ENCODE measurements at places on chromosomes 12 and 14.

GRCh38 chr12:77940567-77940966 is 109.9 kb downstream of the NAV3 start:
- no peak for DNase-seq

DNA sequence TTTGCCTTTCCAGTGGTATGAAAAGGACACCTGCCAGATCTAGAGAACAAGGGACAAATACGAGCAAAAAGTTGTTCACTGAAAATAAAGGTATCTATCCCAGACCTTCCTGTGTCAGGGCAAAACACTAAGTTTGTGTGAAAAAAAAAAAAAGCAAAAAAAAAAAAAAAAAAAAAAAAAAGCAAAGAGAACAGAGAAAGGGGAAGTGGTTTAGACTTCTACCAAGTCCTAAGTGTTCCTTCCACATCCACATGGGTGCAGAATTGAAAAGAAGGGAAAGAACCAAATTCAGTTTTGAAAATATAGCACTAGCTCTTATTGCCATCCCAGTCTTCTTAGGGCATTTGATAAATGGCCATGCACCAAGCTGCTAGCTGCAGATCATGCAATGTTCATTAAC is 41.7 kb downstream of the ZCRB1 start:
- no peak for DNase-seq

DNA sequence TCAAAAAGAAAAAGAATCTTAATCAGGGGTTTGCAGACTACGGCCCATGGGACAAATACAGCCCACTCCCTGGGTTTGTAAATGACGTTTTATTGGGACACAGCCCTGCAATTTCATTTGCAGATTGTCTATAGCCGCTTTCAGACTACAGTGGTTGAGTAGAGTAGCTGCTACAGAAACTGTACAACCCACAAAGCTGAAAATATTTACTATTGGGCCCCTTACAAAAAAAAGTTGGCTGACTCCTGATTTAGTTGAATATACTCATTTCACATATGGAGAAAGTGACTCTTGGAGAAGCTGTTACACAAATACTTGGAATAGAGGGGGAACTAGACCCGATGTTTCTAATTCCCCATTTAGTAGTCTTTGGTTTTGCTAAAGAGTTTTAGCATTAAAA is 162.5 kb upstream of the NOS1 start:
- no peak for DNase-seq

GRCh38 chr12:54398995-54399793 is 14.7 kb upstream of the ZNF385A start:
- peak; percentile 67 for DNase-seq

DNA sequence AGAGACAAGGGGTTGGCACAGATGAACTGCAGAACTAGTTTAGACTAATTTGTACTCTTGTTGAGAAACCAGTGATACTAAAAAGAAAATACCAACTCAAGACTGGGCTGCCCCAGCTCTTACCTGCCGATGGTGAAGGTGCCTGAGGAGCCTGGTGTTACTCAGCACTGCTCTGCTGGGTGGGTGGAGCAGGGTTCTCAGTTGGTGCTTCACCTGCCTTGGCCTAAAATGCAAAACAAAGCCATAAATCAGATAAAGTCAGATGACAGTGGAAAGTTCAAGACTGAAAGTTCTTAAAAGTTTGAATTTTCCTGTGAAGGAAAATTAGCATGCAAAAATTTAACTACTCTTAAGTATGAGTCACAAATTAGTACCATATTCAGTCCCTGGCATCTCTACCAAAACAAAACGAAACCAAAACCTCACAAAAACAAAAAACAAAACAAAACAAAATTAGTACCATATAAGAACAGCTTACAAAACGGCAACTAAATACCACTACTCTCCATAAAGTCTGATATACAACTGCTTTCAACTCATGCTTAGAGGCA is 21.9 kb downstream of the YBX3 start:
- no peak for DNase-seq

GRCh38 chr14:75016815-75017214 is 14.1 kb downstream of the EIF2B2 start:
- DNase-seq: no peak

- no peak for DNase-seq
Measured at GRCh38 chr14:35556548-35556947, 22.6 kb downstream of the INSM2 start.

Measured in Panc1 (cell line).